ENCODE measurements at places on chromosomes 7 and 10.

DNA sequence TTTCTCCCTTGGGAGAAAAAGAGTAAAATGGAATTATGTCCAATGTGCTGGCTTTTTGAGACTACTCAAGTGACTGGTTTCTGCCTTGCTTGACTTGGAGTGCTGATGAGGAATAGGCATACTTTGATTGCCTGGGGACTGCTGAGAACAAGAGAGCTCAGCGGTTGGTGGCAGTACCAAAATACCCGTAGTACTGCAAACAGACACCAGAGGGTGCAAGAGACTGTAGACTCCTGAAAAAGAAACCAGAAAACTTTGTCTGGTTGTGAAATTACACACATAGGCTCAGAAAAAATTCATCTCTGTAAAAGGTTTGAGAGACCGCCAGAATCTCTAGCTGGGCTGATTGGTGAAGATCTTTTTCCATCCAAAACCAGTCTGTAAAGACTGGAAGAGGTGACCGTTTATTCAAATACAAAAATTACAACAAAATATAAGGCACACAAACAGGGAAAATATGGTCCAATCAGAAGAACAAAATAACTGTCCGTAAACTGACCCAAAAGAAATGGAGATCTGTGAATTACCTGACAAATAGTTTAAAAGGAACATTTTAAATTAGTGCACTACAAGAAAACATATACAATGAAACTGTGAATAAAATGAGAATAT lies 18.5 kb downstream of the BICC1 start:
- no peak for DNase-seq

GRCh38 chr10:29839826-29840515 lies 205.2 kb upstream of the SVIL start:
- no peak for DNase-seq

DNA sequence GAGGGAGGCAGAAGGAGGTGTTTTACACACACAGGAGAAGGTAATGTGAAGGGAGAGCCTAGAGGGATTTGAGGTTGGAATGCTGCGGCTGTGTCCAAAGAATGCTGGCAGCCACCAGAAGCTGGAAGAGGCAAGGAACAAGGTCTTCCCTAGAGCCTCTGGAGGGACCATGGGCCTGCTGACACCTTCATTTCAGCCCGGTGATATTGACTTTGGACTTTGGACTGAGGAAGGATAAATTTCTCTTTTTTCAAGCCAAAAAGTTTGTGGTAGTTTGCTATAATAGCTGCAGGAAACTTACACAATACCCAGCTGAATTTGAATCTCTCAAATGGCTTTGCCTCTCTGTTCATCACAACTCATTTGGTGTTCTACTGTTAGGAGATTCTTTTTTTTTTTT lies 34.6 kb downstream of the UBN2 start:
- no peak for DNase-seq

DNA sequence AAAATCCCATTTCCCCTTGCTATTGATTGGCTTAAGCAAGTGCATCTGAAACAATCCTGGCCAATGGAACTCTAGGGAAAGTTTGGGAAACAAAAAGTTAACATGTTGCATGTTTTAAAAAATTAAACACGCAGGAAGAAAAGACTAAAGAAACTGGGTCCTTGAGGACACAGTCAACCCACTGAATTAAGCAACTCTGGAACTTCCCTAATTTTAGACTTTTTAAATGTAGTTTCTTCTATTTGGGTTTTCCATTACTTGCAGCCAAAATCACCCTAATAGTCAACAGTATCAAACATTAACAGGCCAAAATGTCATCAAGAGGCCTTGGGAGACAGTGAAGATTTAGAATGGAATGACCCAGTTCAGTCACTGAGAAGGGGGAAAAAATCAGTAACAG lies 40.6 kb downstream of the OSBPL3 start:
- DNase-seq = no peak

- no peak for DNase-seq
Measured at GRCh38 chr7:136947347-136947746, 78.9 kb downstream of the CHRM2 start.

DNA sequence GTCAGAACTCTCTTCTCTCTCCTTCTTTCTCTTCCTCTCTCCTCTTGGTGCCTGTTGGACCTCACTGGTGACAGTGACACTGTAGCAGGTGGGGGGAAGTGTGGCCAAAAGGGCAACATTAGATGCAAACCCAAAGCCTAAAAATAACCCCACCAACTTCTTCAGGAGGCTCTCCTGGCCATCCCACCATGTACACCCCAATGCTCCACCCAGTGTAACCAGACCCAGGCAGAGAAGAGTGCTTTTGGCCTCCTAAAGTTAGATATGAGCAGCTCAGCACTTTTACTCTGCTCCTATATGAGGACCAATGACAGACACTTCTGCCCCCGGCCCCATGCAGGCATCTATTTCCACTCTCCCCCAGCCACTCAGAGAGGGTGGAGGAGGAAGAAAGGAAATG lies 5.5 kb downstream of the MYOZ1 start:
- DNase-seq = no peak

DNA sequence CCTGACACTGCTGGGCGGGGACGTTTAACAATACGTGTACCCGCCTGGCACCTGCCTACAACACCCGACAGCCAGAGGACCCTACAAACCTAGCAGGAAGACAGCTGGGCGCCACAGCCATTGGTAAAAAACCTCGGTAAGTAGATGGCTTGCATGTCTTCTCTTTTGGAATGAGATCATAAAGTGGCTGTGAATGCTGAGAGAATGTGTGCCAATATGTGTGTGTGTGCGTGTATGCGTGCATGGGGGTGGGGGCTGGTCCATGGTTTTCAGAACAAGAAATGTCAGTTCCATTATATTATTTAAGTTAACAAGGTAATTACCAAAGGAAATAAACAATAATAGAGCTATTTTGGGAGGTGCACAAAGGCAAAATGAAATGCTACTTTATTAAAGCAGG lies 39.2 kb downstream of the PAPOLB start:
- DNase-seq = no peak

GRCh38 chr7:121336579-121336978 lies 7.8 kb downstream of the WNT16 start:
- no peak for DNase-seq

- no peak for DNase-seq
Measured at GRCh38 chr10:78545756-78546155, 512.1 kb downstream of the RPS24 start.

GRCh38 chr7:139693651-139694388 lies 84.0 kb downstream of the HIPK2 start:
- no peak for DNase-seq

DNA sequence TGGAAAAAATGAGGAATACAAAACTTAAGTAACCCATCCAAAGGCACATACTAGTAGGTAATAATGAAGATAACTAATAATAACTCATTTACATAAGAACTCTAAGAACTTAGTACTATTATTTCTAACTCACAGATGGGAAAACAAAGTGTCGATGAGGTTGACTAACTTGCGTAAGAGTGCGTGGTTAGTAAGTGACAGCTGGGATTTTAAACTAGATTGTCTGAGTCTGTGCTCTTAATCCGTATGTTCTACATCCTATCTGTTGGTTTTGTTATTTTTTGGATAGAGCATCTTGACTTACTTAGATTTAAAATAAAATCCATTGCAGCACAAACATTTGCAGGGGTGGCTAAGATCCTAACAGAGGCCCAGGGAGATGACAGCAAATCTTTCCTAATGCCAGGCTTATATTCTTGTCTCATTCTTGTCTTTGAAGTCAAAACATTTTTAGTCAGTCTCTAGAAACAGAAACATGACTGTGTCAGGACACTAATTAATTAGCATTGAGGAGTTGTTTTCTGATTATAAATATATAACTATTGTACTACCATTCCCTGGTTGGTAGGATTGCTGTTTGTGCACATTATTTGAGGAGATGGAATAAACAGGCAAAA lies 11.7 kb downstream of the RPA3 start:
- DNase-seq = no peak

- DNase-seq = no peak
Measured at GRCh38 chr10:89798092-89798491, 96.7 kb downstream of the KIF20B start.

GRCh38 chr10:31126593-31126992 lies 94.9 kb upstream of the ZNF438 start:
- no peak for DNase-seq

GRCh38 chr10:90885176-90885575 lies 13.4 kb downstream of the RPP30 start:
- DNase-seq = peak; percentile 57

DNA sequence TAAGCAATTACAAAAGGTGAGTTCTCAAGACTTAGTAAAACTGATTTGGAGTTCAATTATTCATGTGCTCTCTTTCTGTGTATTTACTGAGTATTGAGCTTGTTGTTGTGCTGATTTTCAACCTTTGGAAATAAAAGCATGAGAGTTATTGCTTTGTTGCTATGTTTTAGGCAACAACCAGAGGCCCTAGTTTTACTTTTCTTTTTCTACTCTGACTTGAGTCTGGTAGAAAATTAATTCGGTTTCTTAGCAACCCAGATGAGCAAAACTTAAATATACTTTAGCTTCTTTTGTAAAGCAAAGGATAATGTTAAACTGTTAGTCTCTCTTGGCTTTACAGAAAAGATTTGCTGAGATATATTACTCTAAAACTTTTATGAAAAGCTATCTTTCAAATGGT lies 66.4 kb upstream of the SCIN start:
- no peak for DNase-seq

DNA sequence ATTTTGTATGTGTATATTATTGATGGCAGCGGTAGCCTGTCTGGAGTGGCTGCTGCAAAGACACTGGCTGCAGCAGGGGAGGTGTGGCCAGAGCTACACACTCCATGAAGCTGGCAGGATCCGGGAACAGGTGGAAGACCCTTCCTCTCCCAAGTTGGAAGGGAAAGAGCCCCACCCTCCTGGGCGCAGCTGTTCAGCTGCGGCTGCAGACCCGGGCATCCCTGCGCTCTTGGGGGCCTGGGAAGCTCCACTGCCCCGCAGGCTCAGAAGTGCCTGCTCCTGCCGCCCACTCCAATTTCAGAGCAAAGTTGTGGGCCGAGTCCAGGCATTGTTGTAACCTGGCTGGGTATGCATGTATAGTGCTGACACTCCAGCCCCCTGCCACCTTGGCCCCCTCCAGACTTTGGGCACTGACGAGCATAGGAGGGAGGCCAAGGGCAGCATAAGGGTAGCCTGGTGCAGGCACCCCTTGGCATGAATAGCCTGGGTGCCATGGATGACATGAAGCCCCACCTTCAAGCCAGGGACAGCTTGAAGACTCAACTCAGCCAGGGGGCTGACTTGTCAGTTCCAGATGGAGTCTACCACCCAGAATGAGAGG lies 90.7 kb upstream of the TMEM168 start:
- no peak for DNase-seq

DNA sequence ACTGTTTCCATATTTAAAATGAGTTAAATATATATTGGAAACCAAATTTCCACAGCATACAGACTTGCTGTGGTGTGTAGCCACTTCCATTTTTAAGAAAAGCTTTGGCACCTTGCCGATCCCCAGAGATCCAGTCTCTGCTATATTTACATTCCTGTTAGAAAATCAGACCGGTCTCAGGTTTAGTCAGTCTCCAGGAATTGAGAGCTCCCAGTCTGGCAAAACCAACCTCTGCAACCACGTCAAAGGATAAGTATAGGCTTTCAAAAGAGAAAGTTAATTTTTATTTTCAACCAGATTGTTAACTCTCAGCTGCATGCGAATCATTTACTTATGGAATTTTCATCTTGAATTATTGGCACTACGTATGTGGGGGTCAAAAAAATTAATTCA lies 28.2 kb downstream of the PUS7 start:
- DNase-seq = peak; percentile 79

DNA sequence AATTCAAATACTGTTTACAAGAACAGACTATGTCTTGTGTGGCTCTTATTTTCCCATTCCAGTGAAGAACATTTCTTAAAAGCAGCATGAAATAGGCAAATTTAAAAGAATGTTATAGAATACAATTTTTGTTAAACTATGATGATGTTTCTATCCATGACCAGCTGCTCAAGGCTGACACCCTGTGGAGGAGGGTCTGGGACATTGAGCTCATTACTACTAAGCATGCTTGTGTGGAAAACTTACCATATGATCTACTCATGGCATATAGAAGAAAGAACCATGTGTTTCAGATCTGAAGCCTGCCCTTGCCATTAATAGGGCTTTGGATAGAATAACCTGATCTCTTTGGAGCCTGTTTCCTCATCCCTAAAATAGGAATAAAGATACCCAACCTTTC lies 125.0 kb downstream of the FOXP2 start:
- DNase-seq = no peak

DNA sequence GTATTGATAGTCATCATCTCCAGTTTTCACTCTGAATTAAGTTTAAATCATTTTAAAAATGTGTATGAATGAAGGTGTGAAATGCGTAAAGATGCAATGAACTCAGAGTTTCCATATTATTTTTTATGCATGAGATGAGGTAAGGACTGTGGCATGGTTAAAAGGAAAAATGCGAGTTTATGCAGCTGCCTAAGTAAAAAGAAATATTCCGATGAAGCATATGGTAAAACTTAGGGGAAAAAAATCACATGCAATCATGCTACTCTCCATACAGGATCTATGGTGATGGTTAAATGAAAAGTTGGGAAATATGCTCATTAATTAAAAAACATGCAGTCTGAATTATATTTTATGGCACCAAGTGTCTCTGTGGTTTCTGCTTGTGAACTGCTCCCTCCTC lies 77.5 kb upstream of the SP8 start:
- DNase-seq = no peak

- no peak for DNase-seq
Measured at GRCh38 chr10:16853201-16853600, 36.0 kb upstream of the RSU1 start.

- no peak for DNase-seq
Measured at GRCh38 chr10:83254698-83255097, 884.6 kb upstream of the GHITM start.

GRCh38 chr10:96686514-96686913 lies 33.8 kb downstream of the PIK3AP1 start:
- no peak for DNase-seq

GRCh38 chr7:79420464-79420863 lies 33.0 kb downstream of the MAGI2 start:
- peak; percentile 78 for DNase-seq

DNA sequence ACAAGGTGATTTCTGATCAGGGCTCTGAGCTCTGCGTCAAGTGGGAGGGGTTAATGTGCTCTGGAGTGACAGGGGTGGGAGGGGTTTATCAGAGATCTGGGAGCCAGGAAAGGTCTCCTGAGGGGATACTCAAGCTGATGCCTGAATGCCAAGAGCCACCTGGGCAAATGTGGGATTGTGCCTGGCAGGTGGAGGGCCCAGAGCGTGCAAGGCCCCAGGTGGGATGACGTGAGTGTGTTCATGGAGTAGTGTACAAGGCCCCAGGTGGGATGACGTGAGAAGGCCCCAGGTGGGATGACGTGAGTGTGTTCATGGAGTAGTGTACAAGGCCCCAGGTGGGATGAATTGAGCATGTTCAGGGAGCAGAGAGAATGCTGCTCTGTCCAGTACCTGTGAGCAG lies 610.3 kb downstream of the PTPRN2 start:
- DNase-seq = no peak

DNA sequence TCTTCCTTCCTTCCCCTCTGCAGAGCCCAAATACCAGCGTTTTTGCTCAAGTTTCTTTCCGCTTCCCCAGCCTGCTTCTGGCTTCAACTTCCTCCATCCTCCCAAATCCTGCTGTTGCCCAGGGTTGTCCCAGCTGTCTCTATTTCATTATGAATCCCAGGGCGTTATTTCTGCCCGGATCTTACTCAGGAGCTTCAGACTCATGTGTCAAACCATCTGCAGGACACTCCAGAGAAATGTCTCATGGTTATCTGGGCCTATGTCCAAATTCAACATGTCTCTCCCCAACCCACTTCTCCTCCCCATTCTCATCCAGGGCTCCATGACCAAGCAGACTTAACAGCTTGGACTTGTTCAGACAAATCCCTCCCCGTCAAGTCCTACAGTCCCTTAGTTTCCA lies 15.6 kb downstream of the ARHGAP22 start:
- DNase-seq = peak; percentile 90

All from GM04503 (cell line).